ENCODE measurements at places on chromosomes 6 and 20.

DNA sequence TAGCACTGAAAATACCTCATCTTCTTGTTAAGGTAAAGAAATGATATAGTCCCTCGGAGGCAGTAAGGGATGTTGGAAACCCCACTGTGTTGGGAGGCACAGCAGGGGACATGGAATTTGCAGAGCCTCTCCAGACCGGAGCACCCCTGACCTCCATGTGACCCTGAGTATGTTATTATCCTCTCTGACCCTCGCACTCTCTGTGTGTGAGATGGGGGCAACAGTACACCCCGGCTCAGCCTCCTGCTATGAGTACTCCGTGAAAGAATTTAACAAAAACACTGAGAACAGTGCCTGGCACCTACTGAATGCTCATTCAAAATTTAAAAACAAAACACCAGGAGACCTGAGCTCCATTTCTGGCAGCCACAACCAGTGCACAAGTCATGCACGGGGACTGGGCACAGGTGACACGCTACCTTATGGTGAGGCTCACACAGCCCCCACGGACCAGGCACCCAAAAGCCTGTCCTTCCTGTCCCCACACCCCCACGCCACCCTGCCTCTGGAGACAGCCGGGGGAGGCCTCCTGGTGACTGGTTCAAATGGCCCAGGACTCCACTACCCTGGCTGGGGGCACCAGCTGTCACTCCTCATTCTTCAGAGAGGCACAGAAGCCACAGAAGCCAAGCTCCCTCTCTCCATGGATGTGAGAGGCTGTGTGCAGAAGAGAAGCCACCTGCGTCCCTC, 6.1 kb downstream of the NINL start:
- DNase-seq = no peak

- peak; percentile 40 for DNase-seq
These were observed 2.5 kb upstream of the TMEM14C start for GRCh38 chr6:10720265-10720959.

DNA sequence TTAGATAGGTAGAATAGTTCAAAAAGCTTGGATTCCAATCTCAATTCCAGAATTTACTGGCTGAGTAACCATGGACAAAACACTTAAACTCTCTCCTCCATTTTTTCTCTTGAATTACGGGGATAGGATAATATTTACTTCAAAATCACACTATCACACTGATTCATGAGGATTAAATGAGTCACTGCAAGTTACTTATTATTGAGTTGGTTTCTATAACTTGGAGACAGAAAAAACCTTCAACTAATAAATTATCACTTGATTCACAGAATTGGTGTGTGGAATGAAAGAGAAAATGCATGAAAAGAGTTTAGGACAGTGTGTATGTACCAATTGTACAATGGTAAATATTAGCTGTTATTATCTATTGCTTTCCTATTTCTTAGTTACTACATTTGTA, 585.2 kb downstream of the PHF3 start:
- DNase-seq = no peak

- no peak for DNase-seq
These were observed 211.0 kb downstream of the WDR27 start for GRCh38 chr6:169490830-169491229.

DNA sequence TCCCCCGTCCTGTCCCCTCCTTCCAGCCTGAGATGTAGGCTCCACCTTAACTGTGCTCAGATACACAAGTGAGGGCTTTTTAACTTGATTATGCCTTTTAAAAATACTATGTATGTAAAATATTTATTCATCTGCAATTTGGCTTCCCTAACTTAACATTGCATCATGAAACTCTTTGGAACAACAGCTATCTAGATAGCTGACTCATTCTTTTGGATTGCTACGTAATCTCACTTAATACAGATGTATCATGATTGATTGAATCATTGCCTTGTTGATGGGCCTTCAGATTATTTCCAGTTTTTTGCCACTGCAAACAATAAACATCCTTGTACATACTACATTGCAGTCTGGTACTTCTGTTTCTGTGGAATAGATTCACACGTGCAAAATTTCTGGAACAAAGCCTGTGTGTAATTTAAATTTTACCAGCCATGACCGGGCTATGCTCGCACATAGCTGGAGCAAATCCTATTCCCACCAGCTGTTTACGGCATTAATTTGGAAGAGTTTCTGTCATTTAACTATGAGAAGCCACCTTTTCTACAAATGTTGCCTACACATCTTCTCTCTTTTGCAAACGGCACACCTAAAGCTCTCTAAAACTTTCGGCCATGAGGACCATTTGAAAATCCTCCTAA, 6.5 kb downstream of the PRND start:
- no peak for DNase-seq

DNA sequence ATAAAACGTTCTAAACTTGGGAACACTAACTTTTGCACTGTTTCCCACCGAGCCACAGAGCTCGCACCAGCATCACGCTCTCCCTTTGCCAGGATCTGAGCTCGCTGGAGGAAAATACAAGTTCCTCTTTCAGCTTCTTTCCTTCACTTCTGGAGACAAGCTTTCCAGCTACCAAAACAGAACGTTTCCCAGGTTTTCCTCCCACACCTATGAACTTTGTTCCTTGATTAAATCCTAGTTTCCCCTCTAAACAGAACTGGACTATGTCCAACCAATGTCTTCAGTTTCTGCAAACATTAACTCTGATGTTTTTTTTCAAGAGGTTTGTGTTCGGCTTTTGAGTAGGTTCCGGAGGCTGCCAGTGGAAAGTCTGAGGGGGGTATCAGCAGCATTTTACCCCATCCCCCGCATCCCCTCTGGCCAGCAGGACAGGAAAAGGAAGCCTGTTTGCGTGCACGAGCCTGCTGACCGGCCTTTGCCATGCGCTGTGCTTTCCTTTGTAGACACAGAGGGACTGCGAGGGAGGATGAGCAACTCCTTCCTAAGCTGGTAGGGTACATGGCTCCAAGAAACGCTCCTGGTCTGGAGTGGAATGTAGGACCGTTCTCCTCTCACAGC, 135.5 kb downstream of the LY86 start:
- DNase-seq = no peak

GRCh38 chr20:20231528-20232298, 136.2 kb upstream of the INSM1 start:
- DNase-seq = no peak

GRCh38 chr6:79111549-79111948, 33.5 kb upstream of the PHIP start:
- DNase-seq = no peak

- DNase-seq = peak; percentile 95
These were observed at the start of gene APMAP for GRCh38 chr20:24992487-24993205. Gene APMAP (minus strand): TSS chr20:24992751. CDS start chr20:24992688, 63 bp downstream.

- peak; percentile 44 for DNase-seq
These were observed 13.5 kb upstream of the ZNF391 start for GRCh38 chr6:27374824-27375612.

- DNase-seq = no peak
These were observed 307.8 kb downstream of the TAF4 start for GRCh38 chr20:61757678-61758563.

- DNase-seq = no peak
These were observed 137.8 kb downstream of the MTFR2 start for GRCh38 chr6:136112262-136112661.

- DNase-seq = no peak
These were observed 14.7 kb downstream of the IPCEF1 start for GRCh38 chr6:154341871-154342270.

DNA sequence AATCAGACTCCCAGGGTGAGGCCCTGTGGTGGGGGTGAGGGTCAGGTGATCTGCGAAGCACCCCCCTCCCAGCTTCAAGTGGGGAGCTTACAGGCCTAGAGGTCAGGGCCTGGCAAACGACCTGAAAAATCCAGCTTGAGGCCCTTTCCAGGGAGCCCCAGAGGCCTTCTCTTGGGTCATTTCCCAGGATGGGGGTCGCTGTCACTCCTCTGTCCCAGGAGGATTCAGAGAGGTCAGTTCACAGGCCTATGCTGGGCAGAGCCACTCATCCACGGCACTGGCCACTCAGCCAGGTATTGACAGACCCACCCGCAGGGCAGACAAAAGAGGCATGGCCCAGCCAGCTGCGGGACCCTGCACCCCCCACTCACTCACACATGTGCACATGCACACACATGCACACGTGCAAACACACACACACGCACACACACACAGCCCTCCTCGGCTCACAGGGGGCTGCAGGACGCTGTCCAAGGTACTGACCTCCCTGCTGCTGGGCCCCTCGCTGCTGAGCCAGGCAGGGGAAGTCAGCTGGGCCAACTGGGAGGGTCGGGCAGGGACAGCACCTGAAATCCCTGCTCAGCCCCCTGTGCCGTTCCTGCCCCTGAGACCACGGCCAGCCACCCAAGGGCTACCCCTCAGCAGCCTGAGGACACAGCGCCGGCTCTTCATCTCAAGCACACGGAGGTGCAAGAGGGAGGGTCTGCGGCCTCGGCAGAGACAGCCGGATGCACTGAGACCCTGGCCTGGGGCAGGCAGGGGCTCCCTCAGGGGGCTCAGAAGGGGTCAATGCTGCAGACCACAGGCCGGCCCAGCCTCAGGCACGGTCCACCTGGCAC, 113.8 kb downstream of the TAF4 start:
- no peak for DNase-seq

DNA sequence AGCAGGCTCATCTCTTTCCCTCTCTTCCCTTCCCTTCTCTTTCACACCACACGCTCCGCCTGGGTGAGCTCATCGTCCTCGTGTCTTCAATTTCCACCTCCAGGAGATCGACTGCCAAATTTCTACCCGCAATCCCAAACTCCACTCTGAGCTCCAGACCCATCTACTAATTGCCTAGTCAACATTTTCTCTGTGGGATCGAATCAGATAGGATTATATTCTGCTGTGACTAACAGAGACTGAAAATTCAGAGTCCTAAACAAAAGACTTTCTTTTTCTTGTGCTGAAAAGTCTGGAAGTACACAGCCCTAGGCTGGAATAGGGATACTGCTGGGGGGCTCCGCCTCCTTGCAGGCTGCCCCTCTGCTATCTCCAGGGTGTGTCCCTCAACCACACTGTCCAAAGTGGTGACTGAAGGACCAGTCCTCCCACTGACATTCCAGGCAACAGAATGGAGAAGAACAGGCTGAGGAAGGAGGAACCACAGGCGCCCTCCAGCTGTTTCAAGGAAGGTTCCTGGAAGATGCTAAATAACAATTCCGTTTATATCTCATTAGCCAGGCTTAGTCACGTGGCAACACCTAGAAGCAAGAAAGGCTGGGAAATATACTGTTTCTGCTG, 5.0 kb upstream of the HSPA12B start:
- no peak for DNase-seq

GRCh38 chr6:35686873-35687555, 1.7 kb downstream of the FKBP5 start:
- DNase-seq = no peak

- no peak for DNase-seq
These were observed 102.3 kb downstream of the DLL1 start for GRCh38 chr6:170188571-170189001.

DNA sequence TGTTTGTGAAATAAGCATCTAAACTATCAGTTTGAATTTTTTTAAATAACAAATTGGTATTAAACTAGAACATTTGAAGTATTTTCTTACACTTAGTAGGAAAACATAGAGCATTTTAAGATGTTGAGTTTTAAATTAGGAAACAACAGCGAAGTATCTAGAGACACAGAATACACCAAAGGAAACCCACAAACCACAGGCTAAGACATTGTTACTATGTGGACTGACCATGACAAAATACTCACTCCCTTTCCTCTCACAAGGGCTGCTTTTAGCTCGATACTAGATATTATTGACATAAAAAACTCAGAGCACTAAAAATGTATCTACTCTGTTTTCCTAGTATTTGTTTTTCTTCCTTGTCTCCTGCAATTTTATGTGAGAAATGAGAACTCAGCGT, 266.0 kb upstream of the CITED2 start:
- DNase-seq = no peak

DNA sequence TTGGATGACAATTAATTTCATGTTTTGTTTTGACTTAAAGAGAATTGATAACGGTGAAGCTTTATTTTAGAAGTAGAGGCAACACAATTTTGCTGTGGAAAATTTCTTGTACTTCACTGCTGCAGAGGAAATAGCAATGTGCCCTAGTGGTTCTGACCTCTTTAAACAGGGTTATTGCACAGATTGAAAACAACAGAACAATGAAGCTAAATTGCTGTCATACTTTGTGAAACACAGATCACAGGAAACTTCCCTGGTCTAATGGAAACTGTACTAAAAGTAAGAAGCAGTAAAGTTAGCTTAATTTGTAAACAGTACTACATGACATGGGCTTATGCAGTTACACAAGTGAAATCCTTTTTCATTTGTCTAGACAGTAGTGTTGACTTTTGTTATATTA, 31.3 kb downstream of the OR2A4 start:
- no peak for DNase-seq

GRCh38 chr6:158714706-158715105, 64.9 kb downstream of the SYTL3 start:
- no peak for DNase-seq

DNA sequence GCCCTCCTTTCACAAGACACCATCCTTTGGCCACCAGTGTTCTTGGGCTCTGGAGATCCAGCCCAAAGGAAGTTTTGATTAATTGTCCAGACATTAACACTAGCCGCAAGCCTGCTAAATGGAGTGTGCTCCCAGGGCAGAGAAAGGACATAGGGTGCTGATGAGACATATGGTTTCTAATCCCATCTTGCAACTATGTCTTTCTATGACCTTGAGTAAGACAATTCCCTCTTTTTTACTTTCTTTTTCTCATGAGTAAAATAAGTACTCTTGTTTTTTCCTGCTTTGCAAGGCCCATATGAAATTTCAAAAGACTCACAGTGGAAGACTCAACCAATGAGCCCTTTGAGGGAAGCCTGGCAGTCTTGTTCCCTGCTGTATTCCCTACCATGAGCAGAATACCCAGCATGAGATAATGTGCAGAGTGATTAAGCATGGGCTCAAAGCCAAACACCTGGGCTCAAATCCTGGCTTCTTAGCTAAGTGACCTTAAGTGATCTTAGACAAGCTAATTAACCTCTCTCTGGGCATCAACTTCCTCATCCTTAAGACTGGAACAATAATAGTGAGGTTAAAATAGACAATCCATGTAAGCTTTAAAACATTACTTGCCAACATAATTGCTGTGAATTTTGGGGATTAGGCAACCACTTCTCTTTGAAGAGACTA, at the start of gene WFDC10B:
Gene WFDC10B (minus strand): TSS at position 51 of the 669 bp plus-strand sequence. CDS start 19,027 bp downstream, outside the sequence.
- no peak for DNase-seq

DNA sequence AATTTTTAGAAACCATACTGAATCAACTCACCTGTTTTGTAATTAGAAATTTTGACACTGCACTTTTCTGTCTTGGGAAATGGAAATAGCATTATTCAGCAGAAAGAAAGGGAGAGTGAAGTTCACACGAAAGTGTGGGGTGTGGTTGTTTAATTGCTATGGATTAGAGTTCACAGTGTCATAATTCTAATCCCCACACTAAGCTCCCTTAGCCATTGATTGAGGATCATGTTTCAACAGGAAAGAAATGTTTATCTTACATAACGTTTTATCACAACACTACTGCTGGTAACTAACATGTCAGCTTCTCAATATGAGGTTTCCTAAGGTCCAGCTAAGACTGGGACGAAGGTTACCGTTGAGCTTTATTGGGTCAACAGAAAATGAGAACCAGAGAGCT, 31.4 kb upstream of the GSTA5 start:
- DNase-seq = no peak
